Stimulated activated CD8-positive, alpha-beta memory T cell treated with anti-CD3 and anti-CD28 coated beads, Interleukin-4, amount 100 ng/mL, for 24 hours (primary cell): ENCODE measurements at places on chromosomes 1 and 21.

DNA sequence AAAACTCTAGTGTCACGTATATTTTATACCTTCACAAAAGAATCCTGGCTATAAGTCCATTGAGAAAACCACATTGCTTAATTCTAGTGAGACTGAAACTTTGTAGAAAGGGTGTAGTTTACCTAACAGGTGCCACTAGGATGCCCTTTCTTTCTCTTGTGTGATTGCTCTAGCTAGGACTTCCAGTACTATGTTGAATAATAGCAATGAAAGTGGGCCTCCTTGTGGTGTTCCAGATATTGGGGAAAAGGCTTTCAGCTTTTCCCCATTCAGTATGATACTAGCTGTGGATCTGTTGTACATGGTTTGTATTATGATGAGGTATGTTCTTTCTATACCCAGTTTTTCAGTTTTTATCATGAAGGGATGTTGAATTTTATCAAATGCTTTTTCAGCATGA is 39.7 kb upstream of the CHODL start:
- no peak for DNase-seq

DNA sequence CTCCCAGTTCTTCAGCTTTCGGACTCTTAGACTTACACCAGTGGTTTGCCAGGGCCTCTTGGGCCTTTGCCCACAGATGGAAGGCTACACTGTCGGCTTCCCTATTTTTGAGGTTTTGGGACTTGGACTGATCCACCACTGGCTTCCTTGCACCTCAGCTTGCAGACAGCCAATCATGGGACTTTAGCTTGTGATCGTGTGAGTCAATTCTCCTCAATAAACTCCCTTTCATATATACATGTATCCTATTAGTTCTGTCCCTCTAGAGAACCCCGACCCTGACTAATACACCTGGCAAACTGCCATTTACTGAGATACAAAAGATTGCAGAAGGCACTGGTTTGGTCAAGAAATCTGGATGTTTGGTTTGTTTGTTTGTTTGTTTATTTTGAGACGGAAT is 6.4 kb upstream of the RAB4A start:
- DNase-seq = no peak

- no peak for DNase-seq
Observed at GRCh38 chr21:27796106-27796505, 829.2 kb upstream of the ADAMTS5 start.

GRCh38 chr1:161374373-161374772 is 6.7 kb upstream of the CFAP126 start:
- DNase-seq = no peak

- DNase-seq = no peak
Observed at GRCh38 chr1:81007024-81007423, 793.7 kb upstream of the ADGRL2 start.

DNA sequence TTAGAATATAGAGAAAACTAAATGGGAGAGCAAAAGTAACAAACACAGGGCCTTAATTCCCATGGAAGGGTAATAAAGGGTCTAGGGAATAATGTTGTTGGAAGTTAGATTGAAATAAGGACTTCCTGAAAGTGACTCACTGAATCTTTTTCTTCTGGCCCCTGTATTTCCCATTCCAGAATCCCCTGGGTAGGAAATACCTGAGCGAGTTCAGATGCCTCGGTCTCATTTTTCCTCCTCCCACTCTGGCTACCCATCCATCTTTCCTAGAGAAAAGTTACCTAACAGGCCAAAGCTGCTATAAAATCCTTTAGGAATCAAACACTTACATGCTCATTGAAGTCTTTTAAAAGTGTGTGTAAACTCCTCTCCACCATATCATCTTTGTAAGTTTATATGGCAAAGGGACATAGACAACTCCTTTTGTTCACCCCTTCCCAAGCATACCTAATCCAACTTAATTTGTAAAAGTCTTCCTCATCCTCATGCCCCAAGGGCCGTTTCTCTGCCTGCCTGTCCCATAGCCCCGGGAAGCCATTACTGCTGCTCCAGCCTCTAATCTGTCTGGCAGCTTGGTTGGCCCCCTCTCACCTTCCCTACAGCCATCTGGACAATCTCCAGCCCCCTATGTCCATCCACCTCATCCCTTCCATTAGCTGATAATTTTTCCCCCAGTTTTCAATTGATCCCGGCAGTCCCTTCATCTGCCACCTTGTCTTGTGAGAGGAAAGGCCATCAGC is 3.3 kb upstream of the MEF2D start:
- no peak for DNase-seq

DNA sequence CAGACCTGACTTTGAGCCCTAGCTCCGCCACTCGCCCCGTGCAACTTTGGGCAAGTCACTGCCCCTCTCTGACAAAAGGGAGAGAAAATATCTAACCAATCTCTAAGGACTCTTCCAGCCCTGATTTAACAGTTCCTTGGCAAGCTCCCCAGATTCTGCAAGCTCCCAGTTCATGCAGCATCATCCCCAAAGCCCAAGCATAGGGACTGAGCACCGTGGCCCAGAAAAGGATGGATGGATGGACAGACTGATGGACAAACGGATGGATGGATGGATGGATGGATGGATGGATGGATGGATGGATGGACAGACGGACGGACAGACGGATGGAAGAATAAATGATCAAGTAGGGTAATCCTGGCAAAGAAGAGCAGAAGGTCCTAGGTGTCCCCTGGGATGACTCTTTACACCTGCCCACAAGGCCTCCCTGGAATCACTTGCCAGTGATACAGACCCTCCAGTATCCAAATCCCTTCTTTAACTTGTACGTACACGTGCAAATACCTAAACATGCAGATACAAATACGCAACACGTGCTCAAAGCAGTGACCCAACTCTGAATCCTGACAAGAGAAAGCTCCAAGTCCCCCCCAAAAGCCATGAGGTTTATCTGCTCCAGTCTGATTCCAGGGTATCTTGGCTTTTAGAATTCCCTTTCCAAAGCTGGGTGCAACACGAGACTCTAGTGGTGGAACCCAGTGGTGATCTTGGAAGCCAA is 16.0 kb downstream of the IFFO2 start:
- no peak for DNase-seq

GRCh38 chr21:45630876-45631275 is 12.6 kb upstream of the PCBP3 start:
- DNase-seq = no peak

- no peak for DNase-seq
Observed at GRCh38 chr1:1402072-1402900, 3.2 kb upstream of the CCNL2 start.
